ENCODE measurements at places on chromosomes 4 and X. TPM values are rescaled to one million over a fixed set of nuclear protein-coding genes. Genes with fewer than 3 reads are reported as not detected.

CTAG2 gene
- not detected for total RNA-seq

SORCS2 gene
- 1.3 TPM for total RNA-seq

GRCh38 chrX:155231163-155231562, 14.9 kb downstream of the VBP1 start:
- H3K4me3 ChIP-seq: no peak overlapping the region
- H3K27ac ChIP-seq: no peak overlapping the region
- DNase-seq: no peak
- peaks cover 4% of the 10 kb centered on the region for H3K36me3 ChIP-seq
- no peaks in the 10 kb centered on the region for H3K4me1 ChIP-seq
- H3K27me3 ChIP-seq: no peaks in the 10 kb centered on the region

DNA sequence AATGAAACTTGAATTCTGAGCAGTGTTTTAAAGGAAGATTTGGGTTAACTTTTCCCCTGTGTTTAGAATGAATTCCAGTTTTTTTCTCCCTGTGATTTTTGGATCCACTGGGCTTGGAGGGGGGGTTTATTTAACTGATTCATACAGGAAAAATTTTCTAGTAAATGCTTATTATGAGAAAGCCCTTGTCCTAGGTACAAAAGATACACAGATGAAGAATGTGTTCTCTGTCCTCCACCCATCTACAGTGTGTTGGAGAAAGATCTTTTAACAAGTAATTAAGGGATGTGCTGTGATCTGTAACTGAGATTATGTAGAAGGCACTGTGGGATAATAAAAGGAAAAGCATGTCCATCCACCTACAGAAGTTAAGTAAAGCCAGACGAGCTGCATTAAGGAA, 103.9 kb downstream of the STIM2 start:
- H3K36me3 ChIP-seq: no peaks in the 10 kb centered on the region
- no peak overlapping the region for H3K4me3 ChIP-seq
- no peaks in the 10 kb centered on the region for H3K27me3 ChIP-seq
- peaks cover 10% of the 10 kb centered on the region for H3K4me1 ChIP-seq
- no peak for DNase-seq

DNA sequence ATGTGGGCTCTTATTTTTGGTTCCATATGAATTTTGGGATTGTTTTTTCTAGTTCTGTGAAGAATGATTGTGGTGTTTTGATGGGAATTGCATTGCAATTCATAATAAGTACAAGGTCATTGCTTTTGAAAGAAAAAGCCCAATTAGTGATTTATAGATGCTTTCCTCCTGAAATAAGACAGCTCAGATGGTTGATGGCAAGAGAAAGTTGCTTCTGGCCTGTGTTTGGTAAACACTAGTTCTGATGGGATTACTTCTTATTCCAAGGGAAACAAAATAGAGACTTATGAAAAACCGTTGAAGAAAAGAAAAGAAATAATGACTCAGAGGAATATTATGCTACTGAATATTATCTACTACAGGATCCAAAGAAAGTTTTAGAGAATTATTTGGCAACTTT, 144.9 kb downstream of the SPANXA1 start:
- no peak overlapping the region for H3K27ac ChIP-seq
- no peak overlapping the region for H3K4me3 ChIP-seq
- no peaks in the 10 kb centered on the region for H3K27me3 ChIP-seq
- H3K4me1 ChIP-seq: no peaks in the 10 kb centered on the region
